DND-41 (cell line): ENCODE measurements at places on chromosomes 6 and 20.

DNA sequence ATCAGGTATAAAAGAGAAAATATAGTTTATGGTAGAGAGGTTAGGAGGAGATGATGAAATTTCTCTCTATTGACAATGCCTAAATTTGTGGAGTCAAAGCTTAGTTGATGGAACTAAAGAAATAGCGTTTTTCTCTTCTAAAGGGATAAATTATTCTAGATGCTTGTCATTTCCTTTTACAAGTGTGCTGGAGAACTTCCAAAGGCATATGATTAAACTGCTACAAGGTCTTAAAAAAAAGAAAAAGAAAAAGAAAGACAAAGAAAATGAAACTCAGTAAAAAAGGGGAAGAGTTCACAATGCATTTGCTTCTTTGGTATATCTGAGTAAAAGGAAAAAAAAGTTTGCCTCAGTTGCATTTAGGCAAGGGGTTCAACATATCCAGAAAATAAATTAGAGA, 499.8 kb upstream of the PTCHD4 start:
- no peak for DNase-seq

- no peak for DNase-seq
These were observed 71.2 kb downstream of the ME1 start for GRCh38 chr6:83359638-83360037.

- DNase-seq, result no peak
These were observed 105.4 kb upstream of the AFDN start for GRCh38 chr6:167721291-167721690.

GRCh38 chr20:31236953-31237352, 20.5 kb upstream of the DEFB115 start:
- no peak for DNase-seq

GRCh38 chr6:145003145-145003544, 718.0 kb downstream of the UTRN start:
- no peak for DNase-seq

- no peak for DNase-seq
These were observed 790 bp downstream of the TOX2 start for GRCh38 chr20:43915211-43916072.

GRCh38 chr20:63223121-63223825, 7.3 kb upstream of the YTHDF1 start:
- peak; percentile 63 for DNase-seq

DNA sequence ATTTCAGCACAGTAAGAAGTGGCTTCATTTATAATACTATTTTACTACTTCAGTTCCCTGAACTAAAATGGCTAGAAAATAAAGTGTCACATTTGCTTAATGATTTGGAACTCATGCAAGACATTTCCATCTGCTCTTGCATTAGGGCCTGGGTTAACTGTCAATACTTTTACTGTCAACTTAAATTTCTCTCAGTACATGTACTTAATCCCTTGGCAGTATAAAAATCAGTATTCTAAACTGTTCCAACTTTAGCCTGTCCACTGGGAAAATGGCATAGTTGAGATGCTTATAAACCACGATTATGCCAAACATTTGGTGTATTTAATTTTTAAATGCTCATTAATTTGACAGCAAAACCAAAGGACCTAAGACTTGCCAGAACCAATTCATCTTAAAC, 154.5 kb downstream of the ASCC3 start:
- no peak for DNase-seq

- DNase-seq, result no peak
These were observed 150.0 kb upstream of the HDDC2 start for GRCh38 chr6:125451750-125452149.

- DNase-seq, result peak; percentile 90
These were observed 35.2 kb upstream of the MDFI start for GRCh38 chr6:41602864-41603608.

DNA sequence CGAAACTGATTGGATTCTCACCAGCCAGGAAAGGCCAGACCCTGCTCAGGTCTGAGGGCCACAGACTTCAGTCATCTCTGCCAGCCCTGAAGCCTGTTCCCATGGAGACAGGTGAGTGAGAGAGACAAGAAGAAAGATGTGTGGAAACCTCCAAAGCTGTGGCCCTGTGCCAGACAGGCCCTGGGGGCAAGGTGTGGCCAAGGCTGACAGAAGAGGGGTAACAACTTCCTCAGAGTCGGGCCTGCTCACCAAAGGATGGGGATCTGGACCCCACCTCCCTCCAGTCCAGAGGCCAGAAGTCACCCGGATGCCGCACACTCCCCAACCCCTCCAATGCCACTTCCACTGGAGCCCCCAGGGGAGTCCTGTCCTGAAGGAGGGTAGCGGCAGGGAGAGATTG, 73.6 kb downstream of the MDGA1 start:
- no peak for DNase-seq

- DNase-seq, result no peak
These were observed 26.9 kb downstream of the PCNA start for GRCh38 chr20:5092765-5093339.

DNA sequence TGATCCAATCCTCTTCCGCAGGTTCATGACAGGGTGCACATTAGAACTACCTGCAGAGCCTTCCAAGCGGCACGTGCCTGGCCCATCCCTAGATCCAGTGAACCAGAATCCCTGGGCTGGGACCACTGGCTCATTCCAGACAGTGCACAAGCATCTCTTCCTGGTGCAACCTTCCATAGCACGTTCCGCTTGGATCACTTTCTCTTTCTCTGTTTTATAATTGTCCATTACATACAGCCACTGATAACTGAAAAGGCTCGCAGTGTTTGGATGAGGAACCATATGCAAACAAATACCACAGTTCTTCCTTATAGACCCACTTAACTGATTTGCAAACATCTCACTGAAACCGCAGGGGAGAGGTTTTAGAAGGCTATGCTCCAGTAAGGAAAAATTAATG, 59.6 kb upstream of the DDR1 start:
- DNase-seq, result no peak

- DNase-seq, result no peak
These were observed 295.6 kb downstream of the MAFB start for GRCh38 chr20:40393197-40394079.

GRCh38 chr6:163588220-163588919, 173.9 kb downstream of the QKI start:
- DNase-seq, result no peak

GRCh38 chr6:53889365-53889764, 94.6 kb downstream of the LRRC1 start:
- no peak for DNase-seq

DNA sequence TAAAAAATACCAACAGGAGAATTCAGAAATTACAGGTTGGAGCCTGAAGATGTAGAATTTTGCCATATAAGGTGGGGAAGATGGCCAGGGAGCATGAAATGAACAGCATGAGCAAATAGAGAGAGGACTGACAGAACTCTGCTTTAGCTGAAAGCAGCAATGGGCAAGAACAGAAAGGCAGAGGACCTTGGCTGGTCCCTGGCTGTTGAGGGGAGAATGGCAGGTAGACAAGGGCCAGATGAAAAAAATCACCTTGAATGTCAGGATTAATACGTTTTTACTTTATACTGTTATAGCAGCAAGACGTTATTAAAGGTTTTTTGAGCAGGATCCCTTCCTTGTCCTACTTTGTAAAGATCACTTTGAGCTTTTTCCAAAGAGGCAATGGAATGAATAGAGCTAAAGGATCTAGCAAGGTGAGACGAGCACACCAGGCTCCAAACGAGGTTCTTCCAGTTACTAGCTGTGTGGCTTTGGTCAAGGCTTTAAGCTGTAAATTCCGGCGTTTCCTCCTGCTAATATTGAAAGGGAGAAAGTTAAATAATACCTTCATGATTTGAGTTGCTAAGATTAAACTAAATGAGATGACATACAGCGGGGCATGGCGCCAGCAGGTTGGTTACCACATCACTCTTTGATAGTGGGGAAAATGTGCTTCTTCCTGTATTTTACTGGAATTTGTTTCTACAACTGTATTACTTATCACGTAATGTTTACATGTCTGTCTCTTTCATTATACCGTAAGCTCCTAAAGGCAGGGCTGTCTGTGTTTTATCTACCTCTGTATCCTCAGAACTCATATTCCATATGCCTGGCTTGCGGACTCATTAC, 776 bp downstream of the PPIL1 start:
- DNase-seq, result no peak

DNA sequence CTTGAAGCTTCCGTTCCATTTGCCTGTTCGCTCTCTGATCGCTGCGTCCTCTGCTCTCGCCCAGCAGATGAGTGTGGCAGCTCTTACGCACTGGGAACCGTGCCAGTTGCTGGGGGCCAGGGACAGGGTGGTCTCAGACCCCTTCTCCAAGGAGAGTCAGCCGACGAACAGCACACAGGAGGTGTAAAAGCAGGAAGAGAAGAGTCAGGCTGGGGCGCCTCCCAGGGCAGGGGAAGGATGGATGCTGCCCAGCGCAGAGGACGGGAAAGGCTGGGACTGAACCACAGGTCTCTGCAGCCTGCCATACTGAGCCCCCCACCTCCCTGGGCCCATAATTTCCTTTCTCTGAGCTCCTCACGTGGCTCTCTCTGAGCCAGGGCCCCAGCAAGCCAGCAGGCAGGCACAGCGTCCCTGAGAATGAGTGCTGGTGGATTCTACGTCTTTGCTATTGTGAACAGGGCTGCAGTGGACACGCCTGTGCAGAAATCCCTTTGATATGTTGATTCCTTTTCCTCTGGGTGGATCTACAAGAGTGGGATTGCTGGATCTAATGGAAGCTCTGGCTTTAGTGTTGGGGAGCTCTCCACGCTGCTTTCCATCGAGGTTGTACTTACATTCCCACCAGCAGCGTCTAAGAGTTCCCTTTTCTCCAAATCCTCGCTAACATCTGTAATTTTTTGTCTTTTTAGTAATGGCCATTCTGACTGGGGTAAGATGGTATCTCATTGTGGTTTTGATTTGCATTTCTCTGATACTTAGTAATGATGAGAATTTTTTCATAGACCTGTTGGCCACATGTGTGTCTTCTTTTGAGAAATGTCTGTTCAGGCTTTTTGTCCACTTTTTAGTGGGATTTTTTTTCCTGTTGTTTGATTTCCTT, 104.1 kb downstream of the PSMB1 start:
- no peak for DNase-seq

DNA sequence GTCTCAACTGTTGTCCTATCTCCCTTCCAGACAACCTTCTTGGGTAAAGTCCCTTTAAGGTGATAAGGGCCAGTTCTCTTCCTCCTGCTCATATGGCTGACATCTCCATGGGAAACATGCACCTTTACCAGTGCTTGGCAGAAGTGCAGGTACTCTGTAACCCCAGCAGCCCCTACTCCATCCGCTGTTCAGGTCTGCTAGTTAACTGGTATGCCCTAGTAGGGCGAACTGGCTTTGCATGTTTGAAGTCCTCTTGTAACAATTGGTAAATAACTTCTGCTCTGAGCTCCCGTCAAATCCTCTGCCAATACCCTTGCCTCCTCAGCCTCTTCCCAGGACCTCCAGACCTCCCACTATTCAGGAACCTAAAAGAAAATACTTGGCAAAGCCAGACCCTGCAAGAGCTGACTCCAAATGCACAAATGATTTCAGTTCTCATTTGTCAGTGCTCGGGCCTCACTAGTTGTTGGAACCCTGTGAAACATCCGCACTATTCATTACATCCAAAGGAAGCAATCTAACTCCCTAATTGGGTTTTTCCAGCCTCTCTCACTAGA, 703.7 kb downstream of the MAFB start:
- DNase-seq, result no peak

DNA sequence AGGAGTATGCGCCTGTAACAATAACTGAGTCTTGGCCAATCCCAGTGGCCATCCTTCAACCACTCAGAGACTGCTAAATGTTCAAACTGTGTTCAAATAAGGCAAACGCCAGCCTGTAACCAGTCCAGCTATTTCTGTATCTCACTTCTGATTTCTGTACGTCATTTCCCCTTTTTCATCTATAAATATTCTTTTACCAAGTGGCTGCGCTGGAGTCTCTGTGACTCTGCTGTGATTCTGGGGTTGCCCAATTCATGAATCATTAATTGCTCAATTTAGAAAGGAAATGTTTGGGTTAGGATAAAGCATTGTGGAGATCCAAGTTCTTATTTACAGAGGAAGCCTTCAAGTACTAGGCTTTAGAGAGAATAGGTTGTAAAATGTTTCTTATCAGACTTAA, 89.8 kb upstream of the UST start:
- DNase-seq, result no peak

- no peak for DNase-seq
These were observed 93.4 kb upstream of the BTN3A2 start for GRCh38 chr6:26271668-26272024.

DNA sequence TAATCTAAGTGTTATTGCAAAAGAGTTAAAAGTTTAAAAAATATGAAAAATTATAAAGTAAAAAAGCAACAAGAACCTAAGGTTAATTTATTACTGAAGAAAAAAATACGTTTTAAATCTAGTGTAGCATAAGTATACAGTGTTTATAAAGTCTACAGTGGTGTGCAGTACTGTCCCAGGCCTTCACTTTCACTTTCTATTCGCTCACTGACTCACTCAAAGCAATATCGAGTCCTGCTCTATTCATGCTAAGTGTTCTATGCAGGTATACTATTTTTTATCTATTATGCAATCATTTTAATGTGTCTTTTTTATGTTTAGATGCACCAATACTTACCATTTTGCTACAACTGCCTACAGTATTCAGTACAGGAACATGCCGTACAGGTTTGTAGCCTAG, 113.0 kb downstream of the MANEA start:
- no peak for DNase-seq

- no peak for DNase-seq
These were observed 72.7 kb upstream of the TCF21 start for GRCh38 chr6:133816171-133816570.

GRCh38 chr20:33947709-33948295, 45.9 kb upstream of the RALY start:
- DNase-seq, result peak; percentile 43

- DNase-seq, result no peak
These were observed 62.0 kb upstream of the SMIM29 start for GRCh38 chr6:34310817-34311216.

- no peak for DNase-seq
These were observed 45.6 kb downstream of the FOXO3 start for GRCh38 chr6:108606250-108606690.

DNA sequence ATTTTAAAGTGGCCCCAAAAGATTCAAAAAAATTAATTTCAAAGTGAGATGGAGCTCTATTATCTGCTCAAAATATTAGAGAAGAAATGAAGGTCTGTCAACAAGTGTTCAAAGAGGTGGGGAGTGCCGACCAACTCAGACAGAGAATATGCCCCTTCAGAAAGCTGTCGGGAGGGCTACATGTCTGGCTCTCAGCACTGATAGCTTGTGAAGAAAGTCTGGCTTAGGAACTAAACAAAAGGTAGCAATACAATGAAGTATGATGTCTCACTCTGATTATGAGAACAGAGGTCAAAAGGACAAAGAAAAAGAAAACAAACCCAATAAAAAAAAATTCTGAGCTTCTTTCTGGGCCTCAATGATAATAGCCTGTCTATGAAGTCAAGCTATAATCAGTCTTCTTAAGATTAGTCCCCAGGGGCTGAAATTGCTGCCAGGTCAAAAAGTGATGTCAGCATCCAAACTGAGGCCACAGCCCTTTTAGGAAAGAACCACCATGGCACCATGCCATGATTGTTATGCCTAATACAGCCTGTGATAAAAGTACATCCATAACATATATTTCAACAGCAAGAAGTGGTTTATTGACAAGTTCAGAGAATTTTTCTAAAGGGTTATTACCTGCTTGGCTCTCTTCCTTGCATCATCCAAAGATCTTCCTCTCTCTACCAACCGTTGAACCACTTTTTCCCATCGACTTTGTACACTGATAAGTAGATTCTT, 150.9 kb downstream of the DST start:
- DNase-seq, result no peak
